ENCODE measurements at places on chromosomes 12 and 14. TPM values are rescaled to one million over a fixed set of nuclear protein-coding genes. Genes with fewer than 3 reads are reported as not detected.
A peak's percentile ranks its signal among the peaks of the same experiment; 100 is the strongest.

GRCh38 chr14:89129570-89129969, 287.5 kb downstream of the FOXN3 start:
- peak; percentile 18 for DNase-seq

DNA sequence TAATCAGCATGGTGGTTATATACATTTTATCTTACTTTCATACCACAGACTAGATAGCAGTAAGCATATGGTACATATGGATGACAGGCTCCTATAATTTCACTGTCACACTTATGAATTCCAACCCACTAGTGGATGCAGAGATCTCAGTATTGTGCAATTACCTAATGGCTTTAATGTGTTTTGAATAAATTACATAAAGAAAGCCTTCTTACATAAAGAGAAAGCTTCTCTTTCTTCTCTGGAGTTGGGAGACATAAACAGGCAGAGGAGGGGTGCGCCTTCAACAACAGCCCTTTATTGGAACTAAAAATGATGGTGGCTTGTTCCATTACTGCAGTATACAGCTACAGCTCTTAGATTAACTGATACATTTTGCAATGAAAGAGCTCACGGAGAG, 52.6 kb downstream of the SAV1 start:
- DNase-seq: no peak

GRCh38 chr12:4224206-4224889, 49.2 kb upstream of the CCND2 start:
- DNase-seq: no peak

DNA sequence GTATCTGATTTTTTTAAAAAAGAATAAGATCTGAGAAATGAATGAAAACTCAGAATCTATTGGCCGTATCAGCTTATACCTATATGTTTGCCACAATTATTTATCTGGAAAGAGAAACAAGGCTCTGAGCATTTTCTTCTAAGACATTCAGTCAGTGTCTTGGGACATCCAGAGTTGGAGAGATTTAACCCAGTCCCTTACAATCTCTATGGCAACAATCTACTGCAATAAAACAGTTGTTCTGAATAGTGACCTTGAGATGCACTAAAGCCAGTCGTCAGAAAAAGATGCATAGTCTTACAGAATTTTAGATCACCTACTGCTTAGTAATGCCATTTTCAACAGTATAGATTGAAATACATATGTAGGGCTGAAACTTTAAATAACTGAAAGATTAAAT, 52.0 kb upstream of the SOCS2 start:
- no peak for DNase-seq

GRCh38 chr14:77003960-77004710, 24.4 kb downstream of the IRF2BPL start:
- DNase-seq: no peak

DNA sequence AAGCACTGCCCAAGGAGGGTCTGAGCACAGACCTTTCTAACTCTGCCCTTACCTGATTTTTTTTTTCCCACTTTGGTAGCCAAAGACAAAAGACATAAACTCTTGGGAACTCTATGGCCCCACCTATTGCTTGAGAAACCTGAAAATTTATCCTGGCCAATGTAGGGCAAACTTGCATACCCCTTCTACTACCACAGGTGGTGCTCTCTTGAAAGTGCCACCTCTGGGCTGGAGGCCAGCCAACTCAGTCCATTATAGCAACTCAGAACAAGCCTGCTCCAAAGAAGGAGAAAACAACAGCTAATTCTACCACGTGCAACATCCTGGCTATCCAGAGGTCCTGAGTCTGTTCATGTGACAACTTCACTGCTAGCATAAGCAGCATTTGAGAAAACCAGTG, 55.7 kb upstream of the ABCD2 start:
- no peak for DNase-seq

- DNase-seq: no peak
These were observed 309.2 kb downstream of the SLC16A7 start for GRCh38 chr12:59904874-59905521.

GRCh38 chr12:22631863-22632463, 7.0 kb downstream of the ETNK1 start:
- DNase-seq: peak; percentile 15

Gene TAS2R7
- total RNA-seq: not detected

Gene CLEC2B
- total RNA-seq: 11.8 TPM

GRCh38 chr14:56666294-56666693, 86.7 kb downstream of the TMEM260 start:
- no peak for DNase-seq

Gene CLEC7A
- 20.0 TPM for total RNA-seq

Gene SETD1B
- total RNA-seq: 34.5 TPM

- no peak for DNase-seq
These were observed 152.9 kb upstream of the RTL1 start for GRCh38 chr14:101056446-101056845.

DNA sequence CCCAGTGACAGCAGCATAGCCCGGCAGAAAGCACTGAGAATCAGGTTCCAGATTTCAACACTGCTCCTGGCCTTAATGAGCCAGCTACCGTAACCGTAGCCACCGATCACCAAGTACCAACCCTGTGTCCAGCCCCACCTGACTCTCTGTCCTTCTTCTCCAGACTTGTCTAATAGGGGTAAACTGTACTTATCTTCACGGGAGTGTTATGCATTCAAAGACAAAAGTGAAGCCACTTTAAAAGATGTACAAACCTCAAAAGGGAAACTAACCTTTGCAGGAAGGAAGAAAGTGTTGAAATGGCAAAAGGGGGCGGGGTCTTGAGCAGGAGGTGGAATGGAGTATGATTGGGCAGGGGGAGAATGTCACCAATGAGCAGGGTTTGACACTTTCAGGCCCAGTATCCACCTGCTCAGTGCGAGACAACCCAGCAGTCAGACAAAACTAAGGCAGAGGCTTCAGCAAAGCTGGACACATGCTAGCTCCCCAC, 226.1 kb downstream of the CHST11 start:
- DNase-seq: no peak

DNA sequence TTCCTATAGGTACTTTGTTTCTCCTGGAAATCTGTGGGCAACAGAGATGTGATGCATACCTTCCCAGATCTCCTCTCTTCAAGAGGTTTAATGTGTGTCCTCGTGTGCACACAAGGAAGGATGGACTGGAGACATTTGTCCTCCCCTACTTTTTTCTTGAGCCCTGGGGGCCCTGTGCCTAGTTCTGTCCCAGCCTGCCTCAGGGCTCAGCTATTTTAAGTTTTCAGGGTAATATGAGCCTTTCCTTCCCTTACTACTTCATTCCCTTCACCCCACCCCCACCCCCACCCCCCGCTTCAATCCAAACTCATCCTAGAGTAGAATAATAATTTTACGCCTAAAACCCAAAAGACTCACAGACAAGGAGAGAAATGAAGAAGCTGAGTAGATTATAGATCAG, 446 bp downstream of the STAC3 start:
- no peak for DNase-seq

- DNase-seq: no peak
These were observed 126.7 kb upstream of the PWP1 start for GRCh38 chr12:107558816-107559382.

Gene GARIN6
- total RNA-seq: not detected

DNA sequence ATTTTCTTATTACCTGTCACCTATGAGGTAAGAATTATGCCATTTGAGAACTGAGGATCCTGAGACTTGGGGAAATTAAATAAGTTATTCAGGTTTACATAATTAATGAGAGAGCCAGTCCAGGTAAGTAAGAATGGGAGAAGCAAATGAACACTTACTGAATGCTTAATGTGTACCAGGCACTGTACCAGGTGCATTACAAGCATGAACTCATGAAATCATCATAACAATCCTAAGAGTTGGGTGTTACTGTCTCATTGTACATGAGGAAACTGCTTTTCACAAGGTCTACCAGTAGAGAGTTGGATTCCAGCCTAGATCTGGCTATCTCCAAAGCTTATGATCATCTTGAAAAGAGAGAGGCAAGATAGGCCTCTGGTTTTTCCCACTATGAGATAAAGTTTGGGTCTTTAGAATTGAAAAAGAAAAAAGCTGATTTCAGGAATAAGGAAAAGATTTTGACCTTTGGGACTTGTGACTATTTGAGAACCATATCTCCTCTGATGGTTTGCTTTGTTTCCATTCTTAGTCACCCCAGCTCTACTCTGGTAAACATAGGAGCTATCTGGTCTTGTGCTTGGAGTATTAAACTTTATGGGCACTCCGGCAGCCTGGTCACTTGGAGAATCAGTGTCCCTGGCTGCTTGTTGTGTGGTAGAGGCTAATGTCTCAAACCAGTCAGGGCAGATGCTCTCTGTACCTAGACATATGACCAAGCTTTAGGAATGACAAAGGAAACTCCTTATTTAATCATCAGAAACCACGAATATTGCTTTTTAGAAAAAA, 48.0 kb downstream of the PTHLH start:
- no peak for DNase-seq

GRCh38 chr12:31591380-31591901, 505 bp upstream of the DENND5B start:
- DNase-seq: peak; percentile 79

DNA sequence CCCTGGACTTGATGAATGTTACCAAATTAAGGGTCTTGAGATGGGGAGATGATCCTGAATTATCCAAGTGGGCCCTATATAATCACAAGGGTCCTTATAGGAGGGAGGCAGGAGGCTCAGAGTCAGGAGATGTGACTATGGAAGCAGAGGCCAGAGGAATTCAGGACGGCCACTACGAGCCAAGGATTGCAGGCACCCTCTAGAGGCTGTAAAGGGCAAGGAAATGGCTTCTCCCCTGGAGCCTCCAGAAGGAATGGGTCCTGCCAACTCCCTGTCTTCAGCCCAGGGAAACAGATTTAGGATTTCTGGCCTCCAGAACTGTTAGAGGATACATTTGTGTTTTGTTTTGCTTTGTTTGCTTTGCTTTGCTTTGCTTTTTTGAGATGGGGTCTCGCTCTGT, 8.8 kb downstream of the BDKRB1 start:
- no peak for DNase-seq

GRCh38 chr12:793037-793436, 40.7 kb downstream of the WNK1 start:
- DNase-seq: no peak

- DNase-seq: no peak
These were observed 55.6 kb downstream of the ZC3H14 start for GRCh38 chr14:88618476-88618875.

DNA sequence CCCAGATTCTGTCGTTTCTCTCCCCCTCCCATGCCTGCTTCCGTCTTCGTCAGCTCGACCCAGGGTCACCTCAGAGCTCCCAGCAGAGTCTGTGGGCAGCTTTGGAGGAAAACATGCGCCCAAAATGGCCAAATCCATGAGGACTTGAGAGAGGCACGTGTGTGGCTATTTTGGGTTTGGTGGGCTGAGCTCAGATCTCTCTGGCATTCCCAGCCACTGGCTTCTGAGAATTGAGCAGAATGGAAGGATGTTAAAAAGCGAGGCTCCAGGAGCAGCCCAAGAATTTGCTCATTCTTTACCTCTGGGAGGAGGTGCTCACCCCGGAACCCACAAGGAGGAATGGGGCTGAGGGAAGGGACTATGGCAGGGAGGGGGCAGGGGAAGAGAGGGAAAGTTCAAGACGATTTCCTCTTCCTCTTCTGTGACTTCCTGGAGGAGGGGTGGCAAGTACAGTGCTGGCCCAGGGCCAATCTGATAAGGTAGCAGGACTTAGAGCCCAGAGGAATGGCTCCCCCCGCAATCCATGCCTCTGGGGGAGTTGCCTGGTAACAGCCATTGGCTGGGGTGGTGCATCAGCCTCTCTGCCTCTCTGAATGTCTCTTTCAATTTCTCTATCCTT, 20.1 kb downstream of the TSPAN9 start:
- peak; percentile 97 for DNase-seq

DNA sequence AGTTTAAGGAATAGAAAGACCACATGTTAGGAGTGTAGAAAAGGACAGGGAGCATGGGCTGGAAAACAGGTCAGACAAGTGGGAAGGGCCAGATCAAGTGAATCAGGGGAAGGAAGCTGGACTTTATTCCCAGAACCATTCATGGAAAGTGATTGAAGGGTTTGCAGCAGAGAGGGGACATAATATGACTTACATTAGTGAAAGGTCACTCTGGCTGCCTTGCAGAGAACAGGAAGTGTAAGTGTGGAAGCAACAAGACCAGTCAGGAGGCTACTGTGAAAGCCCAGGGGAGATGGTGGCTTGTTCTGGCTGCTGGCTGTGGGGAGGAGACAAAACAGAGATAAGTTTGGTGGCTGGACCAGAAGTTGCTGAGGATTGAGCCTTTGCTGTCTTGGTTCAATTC, 69.1 kb downstream of the VCPKMT start:
- peak; percentile 51 for DNase-seq

Gene OR6C65
- total RNA-seq: not detected

DNA sequence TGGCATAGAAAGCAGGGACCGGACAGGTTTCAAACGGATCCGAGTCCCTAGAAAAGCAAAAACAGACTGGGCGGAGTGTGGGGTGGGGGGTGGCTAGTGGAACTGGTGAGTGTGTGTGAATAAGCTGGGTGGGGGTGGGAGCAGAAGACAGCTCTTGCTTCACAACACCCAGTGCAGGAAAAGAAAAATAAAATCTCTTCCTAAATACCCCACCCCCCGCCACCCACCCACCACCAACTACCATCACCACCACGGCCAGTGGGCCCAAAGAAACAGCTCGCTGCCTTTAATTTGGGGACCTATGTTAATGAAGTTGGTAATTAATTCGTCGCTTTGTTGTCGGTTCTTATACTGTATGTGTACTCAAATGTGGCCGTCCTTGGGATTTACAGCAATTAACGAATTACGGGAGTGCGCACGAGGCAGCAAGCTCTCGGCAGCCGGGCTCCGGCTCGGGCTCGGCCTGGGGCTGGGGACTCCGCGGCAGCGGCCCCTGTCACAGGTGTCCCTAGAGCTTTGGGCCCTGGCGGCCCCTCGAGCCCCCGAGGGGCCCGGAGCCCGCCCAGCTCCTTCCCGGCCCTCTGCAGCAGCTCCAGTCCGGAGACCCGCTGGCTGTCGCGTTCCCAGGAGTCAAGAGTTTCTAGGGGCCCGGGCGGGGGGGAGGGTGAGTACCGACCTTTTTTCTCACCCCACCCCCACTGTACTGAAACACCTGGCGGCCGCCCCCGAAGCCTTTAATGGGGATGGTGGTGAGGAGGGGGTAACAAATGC, 1.5 kb upstream of the OTX2 start:
- DNase-seq: no peak

- DNase-seq: no peak
These were observed 74.9 kb downstream of the PPM1H start for GRCh38 chr12:62860020-62860419.

DNA sequence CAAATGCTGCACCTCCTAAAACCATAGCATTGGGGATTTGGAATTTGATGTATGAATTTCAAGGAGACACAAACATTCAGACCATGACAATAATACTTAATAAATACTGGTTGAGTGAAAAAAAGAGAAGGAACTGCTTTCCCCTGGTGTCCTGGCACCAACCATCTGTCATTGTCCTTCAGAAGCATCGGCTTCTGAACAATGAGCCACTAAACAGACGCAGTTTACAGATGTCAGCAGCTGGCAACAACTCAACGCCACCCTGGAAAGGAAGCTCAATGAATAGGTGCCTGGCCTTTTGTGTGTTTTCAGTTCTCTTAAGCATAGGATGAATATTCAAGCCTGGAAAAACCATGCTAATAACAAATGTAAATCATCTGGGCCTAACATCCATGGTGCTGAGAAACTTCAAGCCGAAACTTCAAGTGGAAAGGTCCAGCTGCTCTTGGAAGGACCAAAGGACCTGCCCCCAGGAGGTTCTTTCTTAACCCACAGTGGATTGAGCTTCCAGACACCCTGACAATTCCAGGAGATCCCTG, 101.3 kb downstream of the WIF1 start:
- no peak for DNase-seq

Gene SCARB1
- 13.2 TPM for total RNA-seq

GRCh38 chr14:100788942-100789341, 37.0 kb upstream of the MEG3 start:
- no peak for DNase-seq

All from kidney (tissue), 22 donors.